ENCODE measurements at places on chromosomes 5 and 9.
A peak's percentile ranks its signal among the peaks of the same experiment; 100 is the strongest.

DNA sequence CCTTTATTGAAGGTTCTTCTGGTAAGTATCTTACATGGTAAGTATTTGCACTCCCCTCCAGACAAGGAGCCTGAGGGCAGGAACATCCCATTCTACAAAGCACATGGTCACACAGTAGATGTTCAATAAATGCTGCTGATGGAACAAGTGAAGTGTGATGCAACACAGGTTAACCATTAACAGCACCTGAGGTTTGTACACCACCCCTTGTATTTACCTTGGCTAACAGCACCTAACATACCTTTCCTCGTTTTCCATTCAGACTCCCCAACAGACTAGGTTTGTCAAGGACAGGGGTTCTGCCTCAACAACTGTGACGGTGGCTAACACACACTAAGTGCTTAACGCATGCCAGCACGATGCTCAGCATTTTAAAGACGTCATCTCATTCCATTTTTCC is 213.6 kb downstream of the MAPKAP1 start:
- DNase-seq = no peak

GRCh38 chr5:61402970-61403900 is 71.2 kb downstream of the ZSWIM6 start:
- DNase-seq = no peak

DNA sequence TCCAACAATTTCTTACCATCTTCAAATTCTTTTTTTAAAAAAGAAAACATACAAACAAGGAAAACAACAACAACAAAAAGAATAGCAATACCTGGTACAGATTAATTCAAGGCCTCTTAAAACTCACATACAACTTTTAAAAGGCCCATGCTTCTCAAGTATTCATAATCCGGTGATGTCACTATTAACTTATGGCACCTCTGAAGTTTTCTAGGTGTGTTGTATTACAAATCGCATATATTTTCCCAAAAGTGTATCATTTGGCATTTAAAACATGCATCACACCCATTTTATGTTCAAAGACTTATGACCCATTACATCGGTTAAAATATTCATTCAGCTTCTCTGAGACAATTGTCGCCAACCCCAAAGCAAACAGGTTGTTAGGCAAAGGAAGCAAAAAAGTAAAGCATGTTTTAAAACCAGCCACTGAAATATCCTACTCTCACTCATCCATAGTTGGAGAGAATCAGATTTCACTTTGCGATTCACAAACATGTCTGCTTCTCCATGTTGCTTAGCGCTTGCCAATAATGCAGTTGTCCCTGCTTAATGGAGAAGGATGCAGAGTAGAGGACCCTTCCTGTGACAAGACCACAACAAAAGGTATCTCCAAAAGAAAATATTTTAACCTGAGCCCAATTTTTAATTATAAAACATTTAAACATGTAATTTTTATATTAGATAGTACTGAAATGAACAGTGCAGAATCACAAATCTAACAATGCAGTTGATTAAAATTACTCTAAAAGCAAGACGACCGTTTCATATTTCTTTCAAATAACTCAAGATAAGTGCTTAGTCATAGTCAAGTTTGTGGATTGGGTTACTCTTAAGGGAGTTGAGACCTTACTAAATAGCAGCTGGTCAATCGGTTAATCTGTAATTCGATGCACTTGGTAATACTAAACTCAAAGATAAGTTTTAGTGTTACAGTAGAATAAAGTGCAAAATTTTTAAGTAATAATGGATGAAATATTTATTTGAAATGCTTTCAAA is 1.6 kb downstream of the SKP1 start:
- DNase-seq = no peak

DNA sequence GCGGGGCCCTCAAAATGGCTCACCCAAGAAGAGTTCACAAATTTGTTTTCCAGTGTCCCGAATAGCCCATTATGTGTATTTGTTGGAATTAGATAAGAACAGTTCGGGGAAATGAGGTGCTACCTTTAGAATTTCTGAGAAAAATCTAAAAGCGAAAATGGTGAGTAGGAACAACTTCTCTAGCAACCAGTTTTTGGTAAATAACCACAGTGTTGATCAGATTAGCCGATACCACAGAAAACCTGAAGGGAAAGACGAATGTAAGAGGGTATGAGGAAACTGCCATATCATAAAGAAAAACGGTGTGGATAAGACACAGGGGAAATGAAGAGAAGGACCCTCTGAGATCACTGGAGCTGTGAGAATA is 31.0 kb downstream of the ADAM19 start:
- peak; percentile 25 for DNase-seq

GRCh38 chr5:137778772-137779564 is 24.8 kb upstream of the HNRNPA0 start:
- DNase-seq = no peak

DNA sequence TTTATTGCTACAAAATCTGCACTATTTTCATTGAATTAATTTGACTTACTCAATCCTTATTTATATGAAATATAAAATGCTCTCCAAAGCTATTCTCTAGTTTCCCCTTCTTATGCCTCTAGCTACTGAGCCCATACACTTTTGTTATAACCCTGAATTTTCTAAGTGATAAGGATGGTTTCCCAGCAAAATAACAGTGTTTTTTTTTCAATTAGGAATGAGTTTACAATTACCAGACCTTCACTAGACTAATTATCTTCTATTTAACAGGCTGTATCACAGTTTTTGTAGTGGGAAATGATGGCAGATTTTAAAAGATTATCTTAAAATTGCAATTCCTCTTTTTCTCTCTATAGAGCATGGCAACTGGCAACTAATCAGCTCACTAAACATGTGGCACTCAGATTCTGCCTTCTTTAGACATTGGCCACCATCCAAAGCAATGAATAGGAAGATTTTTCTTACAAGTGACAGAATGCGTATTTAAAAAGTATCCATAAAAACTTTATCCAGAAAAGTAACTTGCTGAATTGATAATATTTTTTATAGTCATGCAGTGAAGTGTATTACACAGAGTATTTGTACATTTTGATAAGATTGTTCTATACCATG is 585.7 kb upstream of the ZNF608 start:
- DNase-seq = no peak

DNA sequence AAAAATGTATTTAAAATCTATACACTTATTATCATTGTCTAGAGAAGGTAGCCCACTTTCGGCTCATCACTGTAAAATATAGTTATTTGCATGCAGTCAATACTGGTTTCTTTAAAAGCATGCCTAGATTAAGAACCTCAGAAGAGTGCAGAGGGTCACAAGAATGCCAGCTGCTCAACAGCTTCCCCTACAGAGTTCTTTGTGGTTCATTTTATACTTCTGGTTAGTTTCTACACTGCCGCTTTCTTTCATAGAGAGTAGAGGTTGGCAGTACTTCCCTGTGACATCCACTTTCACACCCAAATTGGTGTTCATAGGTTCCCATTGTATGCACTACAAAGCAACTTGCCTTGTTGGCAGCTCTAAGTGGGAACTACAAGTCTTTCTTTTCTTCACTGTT is 137.3 kb downstream of the KIAA0825 start:
- DNase-seq = no peak

Data from activated T-helper 1 cell treated with anti-CD3 and anti-CD28 coated beads, Interleukin-12 subunit alpha, Interleukin-12 subunit beta, Interleukin-2, Interleukin-4 antibody, amounts not matched to agents 30 ng/mL and 10 ng/mL and 1 ng/mL, durations not matched to agents 14 hours and 24 hours and 36 hours (primary cell).